Regular cardiac myocyte (primary cell): ENCODE measurements at places on chromosomes 4 and X. TPM values are rescaled to one million over a fixed set of nuclear protein-coding genes. Genes with fewer than 3 reads are reported as not detected.

PAGE2 gene
- total RNA-seq: not detected in 2 replicates

PAGE3 gene
- total RNA-seq: not detected in 2 replicates

FGF2 gene
- 79.8 and 147 TPM in 2 replicates for total RNA-seq

CCKAR gene
- under 0.01 TPM in 1 of 2 replicates, not detected in the other for total RNA-seq

PAGE5 gene
- not detected in 2 replicates for total RNA-seq

ODAPH gene
- not detected in 2 replicates for total RNA-seq

PRR32 gene
- not detected in 2 replicates for total RNA-seq

AR gene
- total RNA-seq: 1.5 and 2.8 TPM in 2 replicates

TRIM60 gene
- total RNA-seq: not detected in 2 replicates

GK gene
- 10.7 and 15.5 TPM in 2 replicates for total RNA-seq

OTC gene
- total RNA-seq: not detected in 2 replicates

ADH6 gene
- under 0.01 TPM in 1 of 2 replicates, not detected in the other for total RNA-seq

PDZD4 gene
- 0.19 and 0.56 TPM in 2 replicates for total RNA-seq

FGFBP2 gene
- not detected in 2 replicates for total RNA-seq

RBPJ gene
- total RNA-seq: 85.7 and 94.7 TPM in 2 replicates

GPRIN3 gene
- total RNA-seq: 0.56 and 0.58 TPM in 2 replicates

CACNA1F gene
- total RNA-seq: 0.19 TPM in 1 of 2 replicates, not detected in the other

HOPX gene
- 0.19 and 2.8 TPM in 2 replicates for total RNA-seq

NEXMIF gene
- under 0.01 TPM in 2 replicates for total RNA-seq

MAGEA12 gene
- total RNA-seq: not detected in 2 replicates

GNRHR gene
- not detected in 2 replicates for total RNA-seq

SPANXA1 gene
- total RNA-seq: not detected in 2 replicates

PLP1 gene
- under 0.01 and 0.28 TPM in 2 replicates for total RNA-seq

CLNK gene
- not detected in 2 replicates for total RNA-seq

RPA4 gene
- 0.56 and 0.96 TPM in 2 replicates for total RNA-seq

LAMTOR3 gene
- total RNA-seq: 39.1 and 49.6 TPM in 2 replicates

GLRB gene
- total RNA-seq: 11.7 and 31.9 TPM in 2 replicates

DEFB131A gene
- not detected in 2 replicates for total RNA-seq

STK32B gene
- total RNA-seq: 2.1 and 2.8 TPM in 2 replicates

TMEM255A gene
- under 0.01 TPM in 1 of 2 replicates, not detected in the other for total RNA-seq

APLN gene
- total RNA-seq: 8.8 and 14.9 TPM in 2 replicates

RHOXF1 gene
- total RNA-seq: not detected in 2 replicates

MTNR1A gene
- total RNA-seq: not detected in 2 replicates

HAND2 gene
- total RNA-seq: 5.4 and 12.8 TPM in 2 replicates

PRR27 gene
- total RNA-seq: not detected in 2 replicates

NUDT9 gene
- 16.9 and 27.6 TPM in 2 replicates for total RNA-seq

FAT1 gene
- 185 and 230 TPM in 2 replicates for total RNA-seq

RBM46 gene
- not detected in 2 replicates for total RNA-seq

PRRG1 gene
- 14.7 and 15.5 TPM in 2 replicates for total RNA-seq

CYTL1 gene
- 0.19 TPM in 1 of 2 replicates, not detected in the other for total RNA-seq

PPARGC1A gene
- total RNA-seq: 0.38 and 1.1 TPM in 2 replicates
